ENCODE measurements at places on chromosomes 2 and 18.

DNA sequence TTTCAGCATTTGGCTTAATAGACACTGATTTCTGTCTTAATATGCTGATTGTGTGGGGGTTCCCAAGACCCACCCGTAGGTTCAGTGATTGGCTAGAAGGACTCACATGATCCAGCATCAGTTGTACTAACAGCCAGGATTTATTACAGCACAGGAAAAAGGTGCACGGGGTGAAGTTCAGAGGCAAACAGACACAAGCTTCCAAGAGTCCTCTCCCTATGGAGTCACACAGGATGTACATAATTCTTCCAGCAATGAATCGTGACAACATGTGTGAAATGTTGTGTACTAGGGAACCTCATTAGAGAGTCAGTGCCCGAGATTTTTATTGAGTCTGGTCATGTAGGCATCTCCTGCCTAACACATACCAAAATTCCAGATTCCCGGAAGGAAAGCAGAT, 52.8 kb downstream of the GALNT1 start:
- DNase-seq: no peak

DNA sequence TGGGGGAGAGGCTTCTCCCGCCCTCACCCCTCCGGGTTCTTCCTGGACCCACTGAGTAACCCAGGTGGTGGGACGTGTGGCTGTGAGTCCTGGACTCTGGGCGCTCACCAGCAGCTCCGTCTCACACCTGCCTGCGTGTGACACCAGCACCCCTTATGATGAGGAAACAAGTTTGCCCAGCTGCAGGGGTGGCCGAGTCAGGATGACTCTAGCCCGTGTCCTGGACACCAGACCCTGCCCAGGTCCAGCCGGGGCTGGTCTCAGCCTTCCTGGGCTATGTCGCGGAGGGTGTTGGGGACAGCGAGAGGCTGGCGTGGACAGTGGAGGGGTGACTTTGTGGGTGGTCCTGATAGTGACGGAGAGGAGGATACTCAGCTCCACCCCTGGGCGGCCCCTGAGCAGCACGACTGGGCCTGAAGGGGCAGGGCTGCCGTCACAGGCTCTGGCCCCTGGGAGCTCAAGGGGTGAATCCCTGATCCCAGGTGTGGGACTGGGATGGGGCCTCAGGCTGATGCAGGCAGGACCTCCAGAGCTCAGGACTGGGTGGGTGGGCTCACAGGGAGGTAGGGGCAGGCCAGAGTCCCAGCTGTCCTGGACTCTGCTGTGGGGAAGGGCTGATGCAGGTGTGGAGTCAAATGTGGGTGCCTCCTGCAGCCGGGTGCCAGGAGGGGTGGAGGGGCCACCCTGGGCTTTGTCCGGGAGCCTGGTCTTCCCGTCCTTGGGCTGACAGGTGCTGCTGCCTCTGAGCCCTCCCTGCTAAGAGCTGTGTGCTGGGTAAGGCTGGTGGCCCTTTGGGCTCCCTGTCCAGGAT, 3.7 kb downstream of the GPR35 start:
- no peak for DNase-seq

- no peak for DNase-seq
These were observed 76.7 kb downstream of the RNF144A start for GRCh38 chr2:6993936-6994335.

GRCh38 chr2:234973008-234973407, 21.2 kb downstream of the SH3BP4 start:
- DNase-seq: no peak

- peak; percentile 41 for DNase-seq
These were observed 1.2 kb downstream of the CFLAR start for GRCh38 chr2:201116959-201117734.

- DNase-seq: no peak
These were observed 54.4 kb downstream of the XRCC5 start for GRCh38 chr2:216163518-216163917.

DNA sequence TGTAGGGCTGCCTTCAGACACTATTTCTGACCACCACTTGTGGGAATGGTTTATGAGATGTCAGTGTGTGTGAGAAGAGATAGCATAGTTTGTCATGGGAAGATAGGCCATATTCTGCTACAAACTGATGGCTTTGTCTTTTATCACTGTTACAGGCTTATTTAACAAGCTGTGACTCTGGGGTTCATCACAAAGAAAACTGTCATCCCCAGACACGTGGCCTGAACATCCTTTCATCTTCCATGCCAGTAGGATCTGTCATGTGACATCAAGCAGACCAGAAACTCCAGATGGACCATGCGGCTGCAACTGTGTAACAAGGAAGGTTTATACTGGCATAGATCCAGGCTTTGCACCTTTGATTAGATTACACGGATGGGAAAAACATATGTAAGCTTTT, 128.6 kb upstream of the KCNH7 start:
- no peak for DNase-seq

DNA sequence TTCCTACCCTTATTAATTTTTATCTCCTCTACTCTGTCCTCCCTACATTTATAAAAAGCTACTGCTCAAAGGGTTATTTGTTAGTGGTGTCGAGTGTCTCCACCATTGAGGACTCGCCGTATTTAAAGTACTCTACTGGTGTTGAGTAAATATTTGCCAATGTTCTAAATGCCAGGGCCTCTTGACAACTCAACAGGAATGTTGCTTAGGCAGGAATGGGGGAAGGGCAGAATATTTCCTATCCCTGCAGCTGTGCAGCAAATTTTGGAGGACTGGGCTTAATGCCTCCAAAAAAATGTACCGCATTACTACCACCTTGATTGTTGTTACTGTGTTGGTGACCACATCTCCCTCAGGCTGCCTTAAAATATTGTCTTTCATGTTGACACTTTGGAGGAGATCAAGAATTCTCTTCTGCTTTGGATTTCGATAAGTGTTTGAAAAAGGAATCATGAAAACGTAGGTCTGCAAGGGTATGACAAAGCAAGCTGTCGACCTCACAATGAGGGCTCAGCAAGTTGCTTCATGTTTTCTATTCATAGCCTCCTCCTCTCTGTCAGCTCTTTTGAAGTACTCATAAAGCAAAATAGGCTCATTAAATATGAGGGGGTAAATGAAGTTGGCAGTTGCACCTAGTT, 84.3 kb downstream of the EFEMP1 start:
- no peak for DNase-seq

DNA sequence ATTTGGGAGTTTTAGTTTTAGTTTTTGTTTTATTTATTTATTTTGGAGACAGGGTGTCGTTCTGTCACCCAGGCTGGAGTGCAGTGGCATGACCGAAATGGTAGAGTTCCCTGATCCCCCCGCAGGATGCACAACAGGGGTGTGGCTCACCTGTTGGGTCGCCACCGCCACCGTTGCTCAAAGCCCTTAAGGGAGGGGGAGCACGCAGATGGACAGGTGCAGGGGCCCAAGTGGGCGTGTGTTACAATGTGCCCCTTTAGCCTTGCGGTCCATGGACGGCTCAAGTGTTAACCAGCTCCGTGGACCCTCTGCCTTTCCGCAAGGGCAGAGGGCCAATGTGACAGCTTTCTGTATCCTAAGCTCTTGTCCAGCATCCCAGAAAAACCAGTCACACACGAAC, 61.4 kb upstream of the REL start:
- no peak for DNase-seq

GRCh38 chr2:61543062-61543461, 4.9 kb upstream of the XPO1 start:
- DNase-seq: no peak

- no peak for DNase-seq
These were observed 120.7 kb upstream of the LMAN1 start for GRCh38 chr18:59479776-59480175.

DNA sequence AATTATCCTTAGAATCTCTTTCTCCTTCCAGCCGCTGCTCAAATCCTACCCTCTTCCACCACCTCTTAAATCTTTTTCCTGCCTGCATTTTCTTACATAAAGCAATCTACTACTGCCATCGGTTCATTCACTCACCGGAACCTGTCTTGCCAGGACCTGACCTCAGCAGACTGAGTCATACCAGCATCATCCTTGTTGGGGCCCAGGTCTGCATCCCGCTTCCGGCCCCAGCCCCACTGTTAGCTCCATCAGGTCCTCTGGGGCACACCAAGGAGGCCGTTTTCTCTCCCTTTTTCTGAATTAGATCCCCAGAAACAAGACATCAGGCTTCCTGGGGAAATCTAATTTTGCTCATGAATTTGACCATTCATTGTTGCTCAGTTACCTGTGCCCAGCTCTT, 42.7 kb upstream of the TGFA start:
- no peak for DNase-seq

GRCh38 chr2:215576572-215576971, 140.7 kb upstream of the FN1 start:
- DNase-seq: no peak

DNA sequence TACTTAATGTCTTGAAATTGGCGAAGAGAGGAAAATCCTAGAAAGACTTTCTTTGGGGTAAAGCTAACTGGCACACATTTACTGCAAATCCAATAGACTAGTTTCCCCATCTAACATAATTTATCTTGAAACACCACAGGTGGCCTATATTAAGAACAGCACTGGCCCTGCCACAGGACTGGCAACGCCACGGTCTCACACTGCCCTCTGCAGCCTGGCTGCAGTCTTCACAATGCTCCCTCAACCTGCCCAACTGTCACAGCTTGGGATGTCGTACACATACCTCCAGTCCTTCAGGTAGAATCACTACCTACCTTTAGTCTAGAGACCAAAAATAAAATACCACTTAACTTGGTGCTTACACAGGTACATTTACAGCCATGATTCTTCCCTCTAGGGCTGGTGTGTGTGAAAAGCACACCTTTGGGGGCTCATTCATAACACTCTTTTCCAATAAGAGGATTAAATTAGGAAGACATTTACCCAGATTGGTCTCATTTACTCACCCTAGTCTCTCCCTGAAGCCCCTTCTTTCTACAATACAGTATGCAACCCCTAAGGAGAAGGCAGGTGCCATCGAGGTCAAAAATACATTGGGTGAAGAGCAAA, 222.2 kb downstream of the C1D start:
- DNase-seq: peak; percentile 19

- DNase-seq: no peak
These were observed 326.5 kb downstream of the BCL11A start for GRCh38 chr2:60226943-60227342.

- DNase-seq: no peak
These were observed 109.9 kb downstream of the TGFA start for GRCh38 chr2:70443726-70444125.

- DNase-seq: no peak
These were observed 36.9 kb downstream of the MSH6 start for GRCh38 chr2:47819834-47820233.

DNA sequence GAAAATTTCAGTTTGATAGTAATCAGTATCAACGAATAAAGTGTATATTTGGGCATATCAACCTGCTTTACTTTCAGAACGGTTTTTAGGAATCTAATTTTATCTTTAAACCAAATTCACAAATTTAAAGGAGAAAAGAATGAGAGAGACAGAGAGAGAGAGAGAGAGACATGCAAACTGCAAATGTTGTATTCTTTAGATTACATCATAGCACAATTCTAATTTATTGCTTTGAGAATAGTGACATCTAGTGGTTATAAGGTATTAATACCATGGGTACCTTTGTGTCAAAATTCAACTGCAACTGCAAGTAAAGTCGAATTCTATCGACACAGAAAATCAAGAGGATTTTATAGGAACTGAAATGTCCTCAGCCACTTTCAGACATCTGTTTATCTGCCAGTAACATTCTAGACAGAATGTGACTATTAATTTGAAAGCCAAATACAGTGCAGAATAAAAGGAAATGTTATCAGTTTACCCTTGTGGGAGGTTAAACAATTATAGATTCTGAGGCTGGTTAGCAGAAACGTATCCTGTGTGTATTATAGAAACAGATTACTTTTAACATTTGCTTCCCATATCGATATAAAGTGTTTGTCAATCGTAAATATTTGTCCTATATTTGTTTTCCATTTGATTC, 529.8 kb upstream of the VRK2 start:
- no peak for DNase-seq

- DNase-seq: no peak
These were observed 77.7 kb downstream of the APOB start for GRCh38 chr2:20966061-20966595.

- no peak for DNase-seq
These were observed 354.1 kb downstream of the DLGAP1 start for GRCh38 chr18:4101009-4101408.

DNA sequence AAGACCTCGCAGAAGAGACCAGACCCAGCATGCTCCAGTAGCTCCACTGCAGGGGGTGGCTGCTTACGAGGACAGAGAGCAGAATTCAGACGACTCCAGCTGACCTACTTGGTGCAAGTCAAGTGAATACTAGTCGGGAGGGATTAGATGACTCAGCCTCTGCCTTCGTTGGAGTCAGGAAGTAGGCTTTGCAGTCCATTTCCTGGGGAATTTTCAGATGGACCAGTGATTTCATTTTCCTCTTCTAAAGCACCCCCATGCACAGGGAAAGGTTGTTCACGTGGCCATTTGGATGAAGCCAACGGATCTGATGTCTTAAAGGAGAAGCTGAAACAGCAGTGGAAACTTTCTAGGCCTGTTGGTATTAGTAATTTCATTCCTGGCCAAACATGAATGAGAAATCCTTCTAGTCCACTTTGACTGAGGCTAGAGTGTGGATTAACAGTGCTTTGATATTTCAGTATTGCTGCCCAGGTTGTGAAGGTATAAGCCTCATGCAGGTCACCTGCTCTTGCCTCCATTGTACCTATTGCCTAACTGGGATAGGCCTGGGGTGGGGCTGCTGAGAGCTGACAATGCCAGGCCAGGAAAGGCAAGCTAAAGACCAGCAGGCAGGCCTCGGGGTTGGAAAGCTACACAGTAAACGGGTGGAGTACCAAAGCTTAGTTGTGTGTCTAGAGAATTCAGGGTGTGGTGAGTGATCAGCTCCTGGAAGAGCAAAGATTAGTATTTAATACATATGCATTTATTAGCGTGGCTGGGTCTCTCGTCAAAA, 117.6 kb upstream of the FOSL2 start:
- DNase-seq: peak; percentile 6

- DNase-seq: no peak
These were observed 902 bp downstream of the SS18 start for GRCh38 chr18:26089293-26090129.

DNA sequence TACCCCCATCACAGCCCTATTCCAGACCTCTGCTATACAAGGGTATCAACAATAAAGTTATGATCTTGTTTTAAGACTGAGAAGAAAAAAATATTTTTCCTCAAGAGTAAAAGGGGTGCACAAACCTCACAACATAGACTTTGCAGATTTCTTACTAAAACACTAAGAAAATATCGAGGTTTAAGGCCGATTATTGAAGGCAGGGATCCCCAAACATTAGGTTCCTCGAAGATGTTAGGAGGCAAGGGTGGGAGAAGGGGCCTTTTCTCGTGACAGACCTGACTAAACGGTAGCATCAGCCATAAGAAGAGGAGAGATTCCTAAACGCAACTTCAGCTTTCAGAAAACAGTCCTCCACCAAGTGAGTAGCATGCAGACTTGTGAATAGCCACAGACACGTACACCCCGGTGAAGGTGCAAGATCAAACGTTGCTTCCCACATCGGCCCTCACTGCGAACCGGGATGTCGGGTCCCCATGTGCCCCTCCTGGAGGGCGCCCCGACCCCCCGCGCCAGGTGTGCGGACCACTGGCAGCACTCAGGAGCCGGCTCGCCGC, 678 bp downstream of the PIAS2 start:
- DNase-seq: peak; percentile 30

GRCh38 chr2:241946306-241947003, 76.9 kb downstream of the RTP5 start:
- no peak for DNase-seq

GRCh38 chr2:171432206-171432968, 1.4 kb downstream of the METTL8 start:
- no peak for DNase-seq

GRCh38 chr2:212083492-212083891, 455.1 kb downstream of the ERBB4 start:
- DNase-seq: no peak
